Stimulated activated CD4-positive, alpha-beta T cell treated with anti-CD3 and anti-CD28 coated beads, Interleukin-1b, Interleukin-23, amount 100 ng/mL, for 1 hour (primary cell): ENCODE measurements at places on chromosomes 2 and 18.

DNA sequence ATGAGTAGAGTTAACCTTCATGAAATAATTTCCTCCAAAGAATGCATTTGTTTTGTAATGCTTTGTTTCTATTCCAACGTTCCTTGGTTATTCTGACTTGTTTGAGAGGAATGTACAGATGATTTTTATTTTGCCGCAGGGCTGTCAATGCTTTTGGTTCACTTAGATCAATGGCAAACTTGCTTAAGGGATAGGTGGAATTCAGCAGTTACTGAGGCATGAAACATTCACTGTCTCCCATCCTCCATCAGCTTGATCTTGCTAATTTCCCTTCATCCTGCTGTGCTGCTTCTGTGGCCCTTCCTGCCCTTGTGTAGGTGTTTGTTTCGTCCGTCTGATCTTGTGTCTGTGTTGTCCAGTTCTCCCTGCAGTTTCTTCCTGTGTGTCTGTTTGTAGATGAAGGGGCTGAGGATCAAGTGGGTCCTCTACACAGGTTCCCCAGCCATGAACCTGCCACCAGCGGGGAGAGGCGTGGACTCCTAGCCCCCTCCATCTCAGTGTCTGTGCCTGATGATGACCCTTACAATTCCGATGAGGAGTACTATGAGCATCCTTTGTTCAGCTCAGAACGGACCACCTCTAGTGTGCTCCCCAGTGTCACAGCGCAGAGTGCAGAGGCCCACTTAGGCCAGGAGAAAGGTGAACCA is 84.2 kb upstream of the UNC80 start:
- DNase-seq = no peak

DNA sequence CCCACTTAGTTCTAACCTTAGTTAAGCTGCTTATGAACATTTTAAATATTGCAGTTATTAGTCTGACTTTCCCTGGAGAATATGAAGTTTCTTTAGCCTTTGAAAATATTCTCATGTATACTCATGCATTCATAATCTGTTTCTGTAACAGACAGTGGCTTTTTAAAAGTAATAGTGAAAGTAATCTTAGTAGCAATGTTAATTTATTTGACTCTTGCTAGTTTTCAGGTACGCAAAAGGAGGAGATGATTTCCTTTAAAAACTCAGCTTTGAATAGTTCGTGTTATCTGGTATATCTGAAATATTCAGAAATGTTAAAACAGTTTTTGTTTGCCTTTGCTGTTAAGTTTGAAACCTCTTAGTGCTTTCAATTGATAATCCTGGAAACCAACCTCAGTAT is 3.8 kb downstream of the ANKRD12 start:
- DNase-seq = no peak

DNA sequence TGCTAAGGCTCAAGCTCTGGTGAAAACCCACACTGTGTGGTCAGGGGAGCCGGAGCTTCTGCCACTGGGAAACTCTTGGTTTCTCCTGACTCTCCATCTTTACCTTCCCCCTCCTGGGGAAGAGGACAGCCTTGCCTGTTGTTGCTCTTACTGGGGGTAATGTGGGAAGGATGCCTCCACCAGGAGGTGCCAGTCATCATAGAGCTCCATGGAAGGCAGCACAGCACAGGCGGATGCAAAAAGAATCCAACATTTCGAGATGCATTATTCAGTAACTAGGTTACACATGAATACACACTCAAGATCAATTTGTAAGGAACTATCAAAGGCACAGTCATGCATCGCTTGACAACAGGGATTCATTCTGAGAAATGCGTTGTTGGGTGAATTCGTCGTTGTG is 322.6 kb downstream of the AFF3 start:
- no peak for DNase-seq

GRCh38 chr2:237896507-237896892 is 37.1 kb downstream of the RAMP1 start:
- no peak for DNase-seq

DNA sequence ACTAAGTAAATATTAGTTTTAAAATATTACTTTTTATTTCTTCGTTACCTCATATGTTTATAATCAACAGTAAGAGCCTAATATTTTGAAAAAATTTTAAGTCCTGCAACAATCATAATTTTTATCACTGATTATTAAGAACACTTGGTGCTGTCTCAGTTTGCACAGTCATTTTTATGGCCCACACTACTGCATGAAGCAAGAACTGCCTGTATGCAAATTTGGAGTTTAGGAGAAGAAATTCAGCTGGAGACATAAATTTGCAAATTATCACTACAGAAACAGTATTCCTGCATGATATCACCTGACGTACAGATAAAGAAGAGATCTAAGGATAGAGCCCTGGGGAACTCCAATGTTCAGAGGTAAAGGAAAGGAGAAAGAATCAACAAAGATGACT is 144.1 kb upstream of the RBBP8 start:
- no peak for DNase-seq

GRCh38 chr18:42437646-42438045 is 482.6 kb downstream of the PIK3C3 start:
- no peak for DNase-seq

DNA sequence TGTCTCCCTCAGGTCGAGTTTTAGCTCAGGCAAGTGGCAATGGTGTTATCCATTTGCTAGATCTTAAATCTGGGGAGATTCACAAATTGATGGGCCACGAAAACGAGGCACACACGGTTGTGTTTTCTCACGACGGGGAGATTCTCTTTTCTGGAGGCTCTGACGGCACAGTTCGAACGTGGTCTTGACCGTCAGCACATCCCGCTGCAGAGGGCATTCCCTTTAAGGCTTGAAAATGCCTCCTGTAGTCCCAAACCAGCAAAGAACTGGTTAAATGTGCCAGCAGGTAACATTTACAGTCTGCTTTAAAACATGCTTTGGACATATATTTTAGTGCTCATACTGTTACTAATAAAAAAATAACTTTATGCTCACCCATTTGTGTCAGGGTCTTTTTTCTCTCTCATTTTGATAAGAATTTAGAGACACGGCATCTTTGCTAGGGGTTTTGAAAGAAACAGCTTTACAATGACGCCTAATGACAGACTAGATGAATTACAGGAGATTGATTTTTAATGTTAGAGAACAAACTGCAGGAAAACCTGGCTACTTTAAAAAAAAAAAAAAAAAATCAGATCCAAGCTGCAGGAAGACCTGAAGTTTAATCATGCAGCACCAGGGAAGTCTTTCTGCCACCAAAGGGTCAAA is 602 bp upstream of the VWC2L start:
- no peak for DNase-seq

DNA sequence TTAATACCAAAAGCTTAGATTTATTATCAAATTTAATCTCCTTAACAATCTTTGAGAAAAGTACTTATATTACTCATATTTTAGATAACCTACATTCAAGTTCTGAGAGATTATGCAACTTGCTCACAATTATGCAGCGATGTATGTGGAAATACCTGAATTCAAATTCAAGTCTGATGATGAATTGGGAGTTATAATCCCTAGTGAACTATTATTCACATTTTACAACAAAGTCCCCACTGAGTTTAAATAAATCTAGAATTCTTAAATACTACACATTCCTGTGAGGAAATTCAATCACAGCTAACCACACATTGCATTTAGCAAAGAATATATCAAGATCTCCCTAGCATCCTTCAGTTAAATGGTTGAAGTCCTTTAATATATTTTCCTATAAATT is 278.4 kb downstream of the NOL4 start:
- DNase-seq = no peak

DNA sequence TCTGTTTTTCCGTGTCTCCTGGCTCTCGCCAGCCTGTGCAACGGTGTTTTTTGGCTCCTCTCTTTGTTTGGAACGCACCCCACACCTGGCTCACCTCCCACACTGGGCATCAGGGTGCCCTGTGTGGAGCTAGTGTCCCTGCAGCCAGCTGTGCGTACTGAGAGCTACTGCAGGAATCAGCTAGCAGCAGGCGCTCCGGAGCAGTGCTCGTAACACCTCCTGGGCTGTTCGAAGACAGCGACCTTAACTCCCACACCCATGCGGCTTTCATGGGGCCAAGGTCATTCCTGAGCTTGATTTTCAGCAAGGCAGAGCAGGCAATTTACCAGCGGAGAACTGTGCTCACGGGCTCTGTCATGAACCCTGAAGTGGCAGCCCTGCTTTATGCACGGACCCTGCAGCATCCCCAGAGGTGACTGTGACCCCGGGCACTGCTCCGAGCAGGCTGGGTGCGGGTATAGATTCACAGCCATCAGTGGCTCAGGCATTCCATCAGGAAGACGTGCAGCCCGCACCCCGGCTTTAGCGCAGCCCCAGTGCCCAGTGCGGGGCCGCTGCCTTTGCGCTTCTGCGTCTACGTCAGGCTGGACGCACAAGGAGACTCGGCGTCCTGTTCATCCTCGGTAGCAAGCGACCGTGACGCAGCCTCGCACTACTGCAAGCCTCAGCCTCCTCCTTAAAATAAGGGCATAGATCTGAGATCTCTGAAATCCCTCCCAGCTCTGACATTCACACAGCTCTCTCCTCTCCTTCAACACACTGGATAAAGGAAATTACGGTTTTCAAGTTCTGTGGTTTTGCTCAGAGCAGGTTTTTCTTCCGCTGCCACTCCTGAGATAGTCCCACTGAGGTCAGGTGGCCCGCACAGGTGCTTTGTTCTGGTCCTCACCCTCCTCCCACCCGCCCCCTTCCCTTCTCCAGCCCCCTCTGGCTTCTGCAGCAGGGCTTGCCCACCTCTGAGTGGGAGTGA is 58.2 kb downstream of the ADI1 start:
- DNase-seq = no peak

- DNase-seq = no peak
Observed at GRCh38 chr2:229153267-229153666, 117.8 kb downstream of the PID1 start.

DNA sequence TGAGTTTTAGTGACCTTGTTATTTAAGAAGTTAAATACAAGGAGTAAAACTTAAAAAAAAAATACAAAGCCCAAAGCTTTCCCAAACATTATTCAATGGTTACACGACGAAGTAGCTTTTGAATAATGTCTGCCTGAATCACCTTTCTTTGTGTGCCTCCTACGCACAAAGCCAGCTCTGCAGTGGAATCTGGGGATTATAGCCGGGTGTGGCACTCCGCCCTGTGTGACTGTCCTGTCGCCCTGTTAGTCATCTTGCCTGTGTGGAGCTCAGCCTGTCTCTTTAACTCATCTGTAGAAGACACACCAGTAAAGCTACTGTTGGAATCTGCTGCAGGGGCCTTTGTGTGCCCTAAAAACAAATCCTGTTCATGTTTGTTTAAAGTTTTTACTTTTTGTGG is 79.4 kb upstream of the TCF7L1 start:
- DNase-seq = no peak

GRCh38 chr2:187920511-187920910 is 366.3 kb upstream of the TFPI start:
- no peak for DNase-seq

- no peak for DNase-seq
Observed at GRCh38 chr18:74613381-74613780, 15.7 kb downstream of the ZNF407 start.

DNA sequence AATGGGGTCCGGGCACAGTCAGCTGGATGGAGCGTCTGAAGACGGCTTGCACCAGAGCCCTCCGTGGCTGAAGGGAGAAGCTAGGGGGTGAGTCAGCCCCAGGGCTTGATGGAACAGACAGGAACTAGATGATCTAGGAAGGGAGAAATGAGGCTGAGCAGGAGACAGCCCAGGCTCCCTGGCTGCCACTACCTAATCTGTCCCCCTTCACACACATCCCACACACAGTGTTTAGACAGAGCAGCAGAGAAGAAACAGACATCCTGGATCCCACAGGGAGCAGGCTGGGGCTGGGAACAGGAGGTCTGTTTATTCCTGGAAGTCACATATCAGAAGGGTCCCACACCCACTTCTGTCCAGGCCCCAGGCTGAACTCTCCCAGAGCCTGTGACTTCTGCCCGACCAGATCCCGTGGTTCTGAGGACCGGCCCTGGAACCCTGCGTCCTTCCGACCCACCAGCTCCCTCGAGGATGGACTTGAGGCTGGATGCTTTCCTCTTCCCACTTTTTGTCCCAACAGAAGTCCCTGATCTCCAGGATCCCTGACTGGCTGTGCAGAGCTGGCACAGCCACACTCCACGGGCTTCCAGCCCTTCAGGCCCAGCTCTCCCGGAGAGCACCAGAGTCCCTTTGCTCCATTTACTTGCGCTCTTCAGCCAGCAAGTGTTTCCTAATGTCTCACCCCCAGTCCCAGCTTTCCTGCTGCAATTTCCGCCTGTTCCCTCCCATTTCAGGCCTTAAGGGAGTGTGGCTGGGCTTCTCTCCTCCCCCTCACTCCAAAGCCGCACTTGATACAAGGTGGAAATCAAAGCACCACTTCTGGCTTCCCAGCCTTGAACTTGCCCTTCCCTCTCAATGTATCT is 1.5 kb upstream of the GPBAR1 start:
- DNase-seq = no peak

DNA sequence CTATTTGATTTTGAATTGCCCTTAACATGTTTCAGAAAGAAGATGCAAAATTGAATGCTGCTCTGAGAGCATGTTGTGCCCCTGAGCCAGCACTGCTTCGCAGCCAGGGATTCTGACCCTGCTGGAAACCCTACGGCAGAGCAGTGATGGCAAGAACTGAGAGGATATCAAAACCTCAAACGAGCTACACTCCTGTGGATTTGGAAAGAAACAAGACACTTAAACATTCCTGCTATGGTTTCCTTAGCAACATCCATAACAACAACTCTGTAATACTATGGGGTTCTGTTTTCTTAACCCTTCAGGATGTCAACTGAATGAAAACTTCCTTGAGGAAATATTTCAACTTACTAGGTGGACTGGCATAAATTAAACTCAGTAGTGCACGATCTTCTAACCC is 649.1 kb downstream of the NYAP2 start:
- DNase-seq = no peak

GRCh38 chr2:158546412-158547144 is 89.8 kb downstream of the PKP4 start:
- DNase-seq = no peak

GRCh38 chr2:36360063-36360462 is 4.5 kb downstream of the CRIM1 start:
- DNase-seq = no peak

DNA sequence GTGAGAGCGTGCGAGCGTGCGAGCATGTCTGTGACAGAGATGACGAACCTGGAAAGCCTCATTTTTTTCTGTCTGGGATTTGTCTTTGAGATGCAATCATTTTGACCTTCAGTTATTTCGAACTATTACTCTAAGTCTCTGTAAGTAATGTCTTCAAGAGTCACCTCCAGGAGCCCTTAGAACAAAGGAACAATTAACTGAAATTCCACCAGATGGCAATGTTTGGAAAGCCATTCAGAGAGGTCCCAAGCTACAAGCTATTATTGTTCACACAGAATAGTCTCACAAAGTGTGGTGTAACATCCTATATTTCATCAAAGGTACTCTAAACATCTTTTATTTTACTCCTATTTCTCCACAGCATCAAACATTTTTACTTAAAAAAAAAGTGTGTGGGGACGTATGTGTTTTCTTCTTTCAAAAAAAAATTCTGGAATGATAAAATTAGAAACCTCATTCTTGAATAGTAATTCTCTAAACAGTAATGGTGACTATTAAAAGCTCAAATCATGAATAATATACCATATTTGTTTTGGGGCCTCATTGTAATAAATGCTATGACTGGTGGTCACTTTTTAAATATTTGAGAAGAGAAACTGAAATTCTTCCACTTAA is 35.1 kb upstream of the MAPRE2 start:
- no peak for DNase-seq
